ENCODE measurements at places on chromosomes 12 and 14.

GRCh38 chr14:51216602-51217001 lies 23.4 kb upstream of the TMX1 start:
- no peak for DNase-seq

DNA sequence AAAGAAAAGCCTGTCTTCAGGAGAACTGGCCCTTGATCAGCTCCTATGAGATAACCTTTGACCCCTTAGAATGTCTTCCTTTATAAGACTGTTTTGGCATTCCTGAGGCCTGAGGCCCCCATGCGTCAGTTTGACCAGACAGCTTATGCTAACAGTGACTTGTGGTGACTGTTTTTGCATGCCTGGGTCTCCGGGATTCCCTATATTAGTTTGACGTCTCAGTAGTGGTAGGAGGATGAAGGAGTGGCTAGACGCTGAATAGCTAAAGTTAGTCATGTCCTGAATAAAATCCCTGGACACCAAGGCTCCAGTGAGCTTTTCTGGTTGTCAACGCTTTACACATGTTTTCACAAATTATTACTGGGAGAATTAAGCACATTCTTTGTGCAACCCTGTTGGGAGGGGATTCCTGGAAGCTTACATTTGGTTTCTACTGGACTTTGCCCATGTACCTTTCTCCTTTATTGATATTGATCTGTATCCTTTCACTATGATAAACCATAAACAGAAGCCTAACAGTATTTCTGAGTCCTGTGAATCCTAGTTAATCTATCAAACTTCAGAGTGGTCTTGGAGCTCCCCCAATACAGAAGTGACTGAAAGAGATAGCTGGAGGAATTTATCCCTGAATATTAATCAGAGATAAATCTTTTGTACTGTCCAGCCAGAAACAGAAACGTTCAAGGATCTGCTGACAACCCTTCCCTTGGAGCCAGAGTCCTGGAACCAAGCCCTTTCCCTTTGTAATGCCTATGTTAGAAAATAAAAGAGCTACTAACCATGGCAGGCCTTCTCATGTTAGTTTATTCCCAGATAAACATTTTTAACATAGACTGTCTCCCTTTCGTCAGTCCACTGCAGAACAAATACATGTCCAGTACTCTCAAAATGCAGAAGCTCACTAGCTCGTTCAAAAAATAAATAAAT lies 479.2 kb downstream of the RPS29 start:
- DNase-seq = no peak

DNA sequence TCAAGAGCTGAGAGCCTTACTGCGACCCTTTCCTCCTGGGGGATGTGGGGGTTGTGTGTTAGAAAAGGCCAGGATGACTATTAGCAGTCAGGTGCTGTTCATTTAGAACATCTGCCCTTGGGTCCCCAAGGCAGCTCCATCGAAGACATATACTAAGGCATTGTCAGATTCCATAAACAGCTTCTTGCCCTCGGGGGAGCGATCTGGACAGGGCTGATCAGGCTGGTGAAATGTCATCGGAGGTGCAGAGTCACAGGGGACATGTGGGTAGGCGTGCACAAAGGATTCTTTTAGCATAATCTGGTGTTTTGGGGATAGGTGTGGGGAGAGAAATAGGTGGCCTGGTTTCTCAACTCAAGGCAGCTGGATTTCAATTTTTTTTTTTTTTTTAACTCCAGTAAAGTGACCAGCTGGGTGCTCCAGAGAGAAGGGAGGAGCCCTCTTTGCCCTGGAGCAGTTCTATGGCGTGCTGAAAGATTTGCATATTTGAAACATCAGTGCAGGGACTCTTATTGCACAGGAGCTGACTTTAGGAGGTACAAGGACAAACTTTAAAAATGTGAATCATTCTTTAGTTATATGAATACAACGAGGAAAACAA lies 160.1 kb downstream of the SUDS3 start:
- DNase-seq = no peak

GRCh38 chr12:107134558-107134957 lies 41.2 kb upstream of the CRY1 start:
- DNase-seq = peak; percentile 73

GRCh38 chr12:19458733-19459132 lies 19.4 kb downstream of the AEBP2 start:
- DNase-seq = no peak

GRCh38 chr12:47686645-47687240 lies 19.1 kb downstream of the RPAP3 start:
- DNase-seq = peak; percentile 25

GRCh38 chr14:64417771-64418125 lies 29.6 kb downstream of the MTHFD1 start:
- DNase-seq = no peak

DNA sequence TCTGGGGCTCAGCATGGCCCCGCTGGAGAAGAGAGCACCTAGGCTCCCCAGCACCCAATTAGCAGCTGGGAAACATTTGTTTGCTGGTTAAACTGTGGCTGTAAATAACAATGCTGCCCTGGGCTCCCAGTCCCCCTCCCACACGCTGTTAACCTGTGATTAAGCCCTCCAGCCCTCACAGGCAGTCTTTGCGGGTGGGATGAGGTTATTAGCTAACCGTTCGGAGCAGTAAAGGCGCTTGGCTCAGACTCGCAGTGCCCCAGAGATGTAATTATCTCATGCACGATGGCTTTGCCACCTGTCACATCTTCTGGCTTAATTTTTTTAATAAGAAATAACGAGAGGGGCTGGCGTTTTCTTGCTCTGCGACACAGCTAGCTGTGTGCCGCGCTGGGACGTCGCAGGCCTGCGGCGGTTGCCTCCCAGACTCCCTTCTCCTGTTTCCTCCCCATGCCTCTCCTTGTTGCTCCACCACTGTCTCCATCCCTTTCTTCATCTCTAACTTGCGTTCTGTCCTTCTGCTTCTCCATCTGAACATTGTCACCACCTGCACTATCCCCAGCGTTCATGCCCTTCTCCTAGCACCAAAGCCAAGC lies 239.2 kb upstream of the FKBP4 start:
- no peak for DNase-seq

DNA sequence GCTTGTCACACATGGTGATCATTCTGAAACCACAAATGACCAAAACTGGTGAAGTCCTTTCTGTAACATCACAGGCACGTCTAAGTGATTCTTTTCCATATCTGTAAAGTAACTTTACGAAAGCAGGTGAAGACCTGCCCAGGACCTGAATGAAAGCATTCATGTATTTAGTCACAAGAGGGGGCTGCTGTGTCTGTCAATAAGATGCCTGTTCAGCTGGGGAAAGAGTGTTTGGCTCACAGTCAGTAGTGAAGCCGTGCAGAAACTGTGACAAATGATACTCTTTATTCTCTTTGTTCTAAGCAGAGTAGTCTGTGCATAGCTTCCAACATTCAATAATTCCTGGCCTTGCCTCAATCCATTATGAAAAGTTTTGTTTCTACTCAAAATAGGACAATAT lies 373.5 kb upstream of the OR4E1 start:
- peak; percentile 70 for DNase-seq

DNA sequence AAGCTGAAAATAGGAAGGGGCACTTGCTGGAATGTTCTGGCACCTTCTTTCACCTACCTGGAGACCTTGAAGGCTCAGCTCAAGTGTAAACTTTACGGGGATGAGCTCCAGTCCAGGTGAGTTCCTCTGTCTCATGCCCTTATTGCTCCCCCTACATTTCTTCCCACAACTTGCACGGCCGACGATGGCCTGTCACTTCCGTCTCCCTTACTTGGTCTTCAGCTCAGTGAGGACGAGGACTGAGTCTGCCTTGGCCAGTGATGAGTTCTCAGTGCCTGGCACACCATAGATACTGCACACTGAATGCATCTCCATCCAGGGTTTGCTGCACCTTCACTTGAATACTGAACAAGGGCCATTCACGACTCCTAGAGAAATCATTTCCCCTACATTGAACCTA lies 21.4 kb downstream of the ADGRD1 start:
- DNase-seq = no peak

GRCh38 chr12:55686366-55687010 lies 21.2 kb downstream of the ITGA7 start:
- DNase-seq = no peak

DNA sequence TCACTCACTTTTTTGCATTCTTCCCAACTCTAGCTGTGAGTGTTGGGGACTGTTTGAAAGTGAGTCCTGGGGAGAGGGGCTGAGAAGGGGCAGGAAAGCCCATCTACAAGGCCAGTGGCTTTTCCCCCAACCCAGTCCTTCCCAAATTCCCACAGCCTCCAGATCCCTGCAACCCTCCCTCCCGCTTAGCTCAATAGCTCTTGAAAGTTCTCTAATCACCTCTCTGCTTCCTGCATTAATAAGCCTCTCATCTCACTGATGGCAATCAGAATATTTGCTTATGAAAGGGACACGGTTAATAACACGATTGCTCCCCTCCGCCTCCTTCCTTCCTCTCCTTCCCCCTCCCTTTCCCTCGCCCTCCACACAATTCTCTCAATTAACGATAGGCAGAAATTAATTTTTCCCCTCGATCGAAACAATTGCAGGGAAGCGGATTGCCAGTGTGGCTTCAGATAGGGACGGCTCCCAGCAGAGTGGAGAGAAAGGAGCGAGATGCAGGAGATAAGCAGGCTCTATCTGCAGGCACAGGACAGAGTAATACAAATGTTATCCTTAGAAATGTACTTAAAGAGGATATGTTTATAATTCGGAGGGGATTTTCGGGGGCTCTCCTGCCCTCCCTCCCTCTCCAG lies 15.1 kb upstream of the GPATCH2L start:
- DNase-seq = no peak

GRCh38 chr14:38567703-38568102 lies 311.8 kb upstream of the CLEC14A start:
- DNase-seq = no peak

- no peak for DNase-seq
Observed at GRCh38 chr12:100564905-100565467, 8.5 kb upstream of the GAS2L3 start.

DNA sequence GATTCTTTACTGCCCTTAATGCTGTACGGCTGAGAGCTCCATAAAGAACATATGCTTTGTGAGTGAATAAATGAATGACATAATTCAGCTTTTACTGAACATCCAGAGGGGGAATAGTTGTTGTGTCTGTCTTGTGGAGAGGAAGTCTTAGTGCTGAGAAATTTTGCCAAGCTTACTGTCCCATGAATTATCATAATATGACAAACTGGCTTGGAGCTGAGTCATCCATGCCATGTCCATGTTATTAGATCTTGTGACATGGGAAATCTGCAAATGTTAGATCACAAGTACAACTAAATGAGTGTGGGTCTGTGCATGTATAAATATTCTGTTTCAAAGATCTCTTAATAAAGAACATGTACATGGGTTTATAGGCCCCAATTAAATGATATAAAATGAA lies 350.4 kb downstream of the BMP4 start:
- DNase-seq = no peak

- no peak for DNase-seq
Observed at GRCh38 chr12:98419795-98420404, 95.5 kb upstream of the TMPO start.

- no peak for DNase-seq
Observed at GRCh38 chr14:54395716-54396115, 1.1 kb upstream of the CDKN3 start.

DNA sequence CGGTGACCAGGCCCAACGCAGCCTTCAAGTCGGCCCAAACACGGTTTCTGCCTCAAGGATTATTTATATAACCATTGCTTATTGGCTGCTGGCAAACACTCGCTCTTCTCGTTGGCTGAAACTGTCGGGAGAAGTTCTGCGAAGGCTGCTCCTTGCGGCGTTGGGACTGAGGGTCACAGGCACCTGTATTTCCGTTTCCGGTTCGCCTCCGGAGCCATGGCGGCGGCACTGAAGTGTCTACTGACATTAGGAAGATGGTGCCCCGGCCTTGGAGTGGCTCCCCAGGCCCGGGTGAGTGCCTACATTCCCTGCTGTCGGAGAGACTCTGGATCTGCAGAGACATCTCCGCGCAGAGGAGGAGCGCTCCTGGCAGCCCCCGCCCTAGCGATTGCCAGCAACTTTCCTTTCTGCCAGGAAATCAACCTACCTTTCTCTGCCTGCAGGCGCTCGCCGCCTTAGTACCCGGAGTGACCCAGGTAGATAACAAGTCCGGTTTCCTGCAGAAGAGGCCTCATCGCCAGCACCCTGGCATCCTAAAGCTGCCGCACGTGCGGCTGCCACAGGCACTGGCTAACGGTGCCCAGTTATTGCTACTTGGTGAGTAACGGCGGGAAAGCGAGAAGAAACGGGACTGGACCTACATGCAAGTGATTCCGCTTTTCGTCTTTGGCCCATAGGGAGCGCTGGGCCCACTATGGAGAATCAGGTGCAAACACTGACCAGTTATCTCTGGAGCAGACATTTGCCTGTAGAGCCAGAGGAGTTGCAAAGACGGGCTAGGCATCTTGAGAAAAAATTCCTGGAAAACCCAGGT lies at the start of gene METTL17:
Gene METTL17, plus strand, starts transcription at position 194 of the 814 bp plus-strand sequence. Its CDS starts 23 bp downstream, at position 217.
- peak; percentile 98 for DNase-seq

GRCh38 chr12:70880744-70881143 lies 39.8 kb downstream of the PTPRR start:
- no peak for DNase-seq

DNA sequence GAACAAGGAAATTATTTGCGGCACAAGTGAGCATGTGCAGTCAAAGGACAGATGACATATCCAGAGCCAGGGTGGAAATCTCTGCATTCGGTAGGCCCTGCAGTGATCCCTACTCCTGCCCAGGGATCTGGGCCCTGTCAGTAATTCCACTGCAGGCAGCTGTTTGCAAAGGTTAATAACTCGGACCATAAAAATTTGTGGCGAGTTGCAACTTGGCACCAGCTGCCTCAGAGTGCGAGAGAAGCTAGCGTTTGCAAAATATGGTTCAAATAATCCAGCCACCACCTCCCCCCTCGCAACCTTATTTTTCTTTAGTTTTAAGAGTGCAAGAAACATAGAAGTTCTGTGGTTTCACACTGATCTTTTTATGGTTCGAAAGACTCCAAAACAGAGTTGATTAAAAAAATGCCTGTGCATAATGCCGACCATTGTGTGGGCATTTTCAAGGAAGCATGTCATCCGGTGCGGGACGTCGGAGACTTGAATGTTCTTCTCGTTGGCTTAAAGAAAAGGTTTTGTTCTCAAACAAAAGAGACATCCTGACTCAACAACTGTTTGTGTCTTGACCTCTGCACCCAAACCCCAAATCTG lies 224.5 kb downstream of the BCL11B start:
- no peak for DNase-seq

DNA sequence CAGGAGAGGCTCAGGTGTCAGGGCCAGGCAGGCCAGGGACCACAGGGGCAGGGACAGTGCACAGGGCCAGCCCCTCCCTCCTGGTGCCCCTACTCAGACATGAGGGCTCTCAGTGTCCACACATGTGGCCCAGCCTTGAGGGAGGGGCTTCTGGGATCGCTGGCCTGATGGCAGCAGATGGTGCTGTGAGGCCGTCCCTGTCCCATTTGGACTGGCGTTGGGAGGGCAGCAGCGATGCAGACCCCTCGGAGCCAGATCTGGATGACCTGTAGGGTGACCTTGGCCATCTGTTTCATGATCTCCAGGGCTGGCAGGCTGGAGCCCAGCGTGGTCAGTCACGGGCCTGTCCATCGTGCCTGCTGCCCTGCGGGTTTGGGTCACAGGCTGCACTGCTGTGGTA lies 377.6 kb downstream of the TMEM121 start:
- no peak for DNase-seq

GRCh38 chr14:74698465-74698864 lies 14.4 kb downstream of the AREL1 start:
- no peak for DNase-seq

GRCh38 chr12:109678719-109679118 lies 34.9 kb upstream of the FAM222A start:
- no peak for DNase-seq

GRCh38 chr12:93521225-93522080 lies 51.0 kb upstream of the SOCS2 start:
- no peak for DNase-seq

- DNase-seq = no peak
Observed at GRCh38 chr12:125049093-125049458, 16.2 kb upstream of the AACS start.

Data from HepG2 (cell line).